ENCODE measurements at places on chromosomes 3 and 15.
A peak's percentile ranks its signal among the peaks of the same experiment; 100 is the strongest.

GRCh38 chr15:35713733-35714132, 167.8 kb upstream of the DPH6 start:
- no peak for DNase-seq

DNA sequence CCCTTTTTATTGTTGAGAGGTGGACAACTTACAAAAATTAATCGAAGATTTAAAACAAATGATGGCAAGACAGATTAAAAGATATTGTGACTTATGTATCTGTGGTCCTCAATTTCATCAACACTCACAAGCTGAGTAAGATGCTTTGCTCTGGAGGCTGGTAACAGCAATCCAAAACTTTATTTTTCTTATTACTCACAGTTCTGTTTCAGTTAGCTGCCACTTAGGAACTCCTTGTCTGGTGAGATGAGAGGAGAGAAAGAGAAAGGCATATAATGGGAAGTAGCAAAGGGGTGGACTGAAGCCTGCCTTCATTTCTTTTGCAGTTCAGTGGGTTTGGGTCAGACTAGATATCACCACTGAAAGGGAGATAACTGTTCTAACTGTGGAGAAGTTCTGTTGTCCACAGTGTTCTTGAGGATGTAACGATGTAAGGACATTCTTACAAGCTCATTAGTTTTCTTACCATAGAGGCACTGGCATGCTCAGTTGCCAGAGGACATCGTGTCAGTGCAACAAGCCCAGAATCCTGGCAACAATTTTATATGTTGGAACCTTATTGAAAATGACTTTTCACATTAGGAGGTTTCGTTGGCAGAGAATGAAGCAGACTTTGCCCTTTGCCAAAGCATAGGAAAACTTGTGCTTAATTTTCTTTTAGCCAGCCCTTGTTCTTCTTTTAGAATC, 93.6 kb downstream of the PLCL2 start:
- DNase-seq: no peak

DNA sequence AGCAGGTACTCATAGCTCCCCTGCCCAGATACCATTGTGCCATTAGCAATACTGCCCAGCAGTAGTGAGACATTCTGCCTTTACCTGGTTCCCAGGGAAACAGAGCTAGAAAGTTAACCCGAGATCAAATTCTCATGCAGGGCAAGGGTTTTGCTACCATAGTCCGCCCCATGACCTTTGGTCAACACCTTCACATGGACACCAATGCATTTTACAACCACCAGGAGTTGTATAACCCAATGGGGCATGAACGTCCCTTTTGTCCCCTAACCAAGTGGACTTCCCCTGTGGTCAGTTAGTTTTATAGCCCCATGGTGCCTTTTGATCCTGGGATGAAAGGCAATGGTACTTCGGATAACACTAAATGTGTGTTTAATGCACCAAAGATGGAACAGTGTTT, 151.7 kb upstream of the IQSEC1 start:
- no peak for DNase-seq

GRCh38 chr3:78665776-78666469, 1101.9 kb downstream of the ROBO1 start:
- no peak for DNase-seq

DNA sequence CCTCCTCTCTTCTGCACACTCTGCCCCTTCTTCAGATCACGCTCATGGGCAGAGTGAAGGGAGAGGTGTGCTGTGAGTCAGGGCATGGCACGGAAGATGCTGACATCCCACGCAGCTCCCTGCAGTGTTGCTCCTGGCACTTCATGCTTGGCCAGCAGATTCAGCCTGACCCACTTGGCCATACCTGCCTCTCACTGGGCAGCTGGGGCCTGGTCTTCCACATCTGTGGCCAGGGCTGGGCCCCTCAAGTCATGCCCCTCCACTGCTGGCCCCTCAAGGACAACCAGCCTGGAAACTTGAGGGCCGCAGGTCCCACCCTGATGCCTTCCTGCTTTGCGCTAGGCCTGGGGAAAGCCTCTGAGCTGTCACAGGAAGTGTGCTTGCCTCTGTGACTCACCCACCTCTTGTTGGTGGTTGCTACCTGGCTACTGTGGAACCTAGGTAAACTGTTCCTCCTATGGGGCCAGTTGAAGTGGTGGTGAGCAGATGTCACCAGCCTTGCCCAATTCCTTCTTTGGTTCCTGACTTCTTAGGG, 48.7 kb downstream of the BSN start:
- DNase-seq: peak; percentile 55

DNA sequence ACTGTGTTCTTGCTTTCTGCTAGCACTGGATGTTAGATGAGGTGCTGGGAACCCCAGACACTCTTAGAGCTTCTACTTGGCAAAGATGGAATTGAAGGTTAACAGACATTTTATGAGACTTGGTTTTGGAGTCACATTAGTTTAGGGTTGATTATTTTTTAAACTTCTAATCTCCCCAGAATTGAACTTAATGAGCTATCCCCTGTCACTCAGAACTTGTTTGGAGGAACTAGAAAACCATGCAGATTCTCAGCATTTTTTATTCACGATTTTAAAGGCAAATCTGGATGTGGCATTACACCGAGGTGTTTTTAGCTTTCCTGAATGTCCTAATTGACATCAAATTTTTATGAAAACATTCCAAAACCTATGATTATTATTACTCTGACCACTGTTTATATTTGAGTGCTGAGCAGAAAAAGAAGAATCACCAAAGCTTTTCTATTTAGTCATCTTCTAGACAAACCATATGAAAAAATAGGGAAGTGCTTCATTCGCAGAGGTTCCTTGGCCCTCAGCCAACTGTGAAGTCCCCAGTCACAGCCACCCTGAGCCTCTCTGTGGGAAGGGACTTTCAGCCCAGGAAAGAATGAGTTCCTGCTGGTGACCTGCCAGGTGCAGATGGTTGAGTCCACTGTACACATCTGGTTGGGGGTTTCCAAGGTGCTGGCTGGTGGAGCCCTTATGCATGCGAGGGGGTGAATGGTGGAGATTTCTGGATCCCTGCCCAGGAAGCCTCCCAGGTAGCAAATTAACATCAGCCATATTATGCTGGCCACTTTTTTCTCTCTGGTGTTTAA, 196.0 kb upstream of the TOPAZ1 start:
- DNase-seq: no peak

GRCh38 chr3:152375546-152375945, 106.8 kb downstream of the MBNL1 start:
- DNase-seq: no peak

- DNase-seq: no peak
Observed at GRCh38 chr15:55768670-55769185, 25.8 kb upstream of the PRTG start.

DNA sequence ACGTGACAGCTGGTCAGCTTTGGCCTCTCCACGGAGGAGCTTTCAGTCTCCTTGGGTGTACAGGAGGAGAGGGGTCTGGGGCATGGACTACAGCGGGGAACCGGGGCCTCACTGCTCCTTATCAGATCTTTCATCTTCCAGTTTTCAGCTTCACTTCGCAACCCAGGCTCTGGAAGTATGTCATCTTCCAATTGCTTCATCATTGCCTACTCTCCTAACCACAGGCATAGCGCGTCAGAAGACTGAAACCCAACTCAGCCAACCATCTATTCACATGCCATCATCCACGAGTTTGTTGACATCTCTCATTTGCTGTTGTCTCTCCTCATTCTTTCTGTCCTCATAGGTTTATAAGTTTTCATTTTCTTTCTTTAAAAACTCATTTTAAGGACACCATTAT, 119.5 kb downstream of the MYLK start:
- no peak for DNase-seq

GRCh38 chr3:190227064-190227463, 95.2 kb downstream of the CLDN1 start:
- DNase-seq: no peak

DNA sequence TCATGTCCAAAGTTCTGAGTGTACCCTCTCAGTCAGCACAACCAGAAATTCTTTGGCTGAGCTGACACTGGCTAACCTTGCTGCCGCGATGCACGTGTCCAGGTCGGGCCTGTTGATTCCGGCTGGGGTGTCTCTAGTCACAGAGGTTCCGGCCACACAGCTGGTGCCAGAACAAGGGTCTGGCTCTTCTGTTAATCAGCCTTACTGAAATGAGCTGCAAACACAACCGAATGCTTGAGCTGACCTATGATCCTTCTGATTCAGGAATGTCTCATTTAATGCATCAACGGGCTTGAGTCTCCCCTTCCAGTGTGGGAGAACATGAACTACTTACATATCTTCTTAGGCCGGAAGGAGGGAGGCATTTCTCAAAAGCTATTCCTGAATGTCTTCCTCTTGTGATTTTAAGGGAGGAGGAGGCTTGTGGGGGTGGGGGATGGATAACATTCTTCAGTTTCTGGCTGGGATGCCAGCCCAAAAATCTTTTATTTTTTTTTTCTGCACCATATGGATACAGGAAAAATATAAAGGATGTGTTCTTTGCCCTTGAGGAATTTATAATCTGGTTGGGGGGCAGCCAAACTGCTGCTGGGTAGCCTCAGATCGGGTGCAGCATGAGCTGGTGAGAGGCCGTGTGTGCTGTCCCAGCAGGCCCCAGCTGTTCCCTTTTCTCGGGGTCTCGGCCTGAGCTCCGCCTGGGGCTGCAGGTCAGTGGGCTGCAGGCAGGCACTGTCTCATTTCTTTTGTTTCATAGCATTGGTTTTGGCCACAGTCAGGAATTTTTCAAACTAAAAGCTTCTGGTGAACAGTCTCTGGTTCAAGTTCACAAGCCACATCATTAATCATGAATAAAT, 319.1 kb upstream of the TBL1XR1 start:
- no peak for DNase-seq

- DNase-seq: no peak
Observed at GRCh38 chr3:194139814-194140391, 4.0 kb downstream of the HES1 start.
